ENCODE measurements at places on chromosomes 6 and 20.

- no peak for DNase-seq
Observed at GRCh38 chr6:148611213-148611612, 135.6 kb upstream of the UST start.

- no peak for DNase-seq
Observed at GRCh38 chr20:38559764-38560163, 21.2 kb upstream of the ADIG start.

DNA sequence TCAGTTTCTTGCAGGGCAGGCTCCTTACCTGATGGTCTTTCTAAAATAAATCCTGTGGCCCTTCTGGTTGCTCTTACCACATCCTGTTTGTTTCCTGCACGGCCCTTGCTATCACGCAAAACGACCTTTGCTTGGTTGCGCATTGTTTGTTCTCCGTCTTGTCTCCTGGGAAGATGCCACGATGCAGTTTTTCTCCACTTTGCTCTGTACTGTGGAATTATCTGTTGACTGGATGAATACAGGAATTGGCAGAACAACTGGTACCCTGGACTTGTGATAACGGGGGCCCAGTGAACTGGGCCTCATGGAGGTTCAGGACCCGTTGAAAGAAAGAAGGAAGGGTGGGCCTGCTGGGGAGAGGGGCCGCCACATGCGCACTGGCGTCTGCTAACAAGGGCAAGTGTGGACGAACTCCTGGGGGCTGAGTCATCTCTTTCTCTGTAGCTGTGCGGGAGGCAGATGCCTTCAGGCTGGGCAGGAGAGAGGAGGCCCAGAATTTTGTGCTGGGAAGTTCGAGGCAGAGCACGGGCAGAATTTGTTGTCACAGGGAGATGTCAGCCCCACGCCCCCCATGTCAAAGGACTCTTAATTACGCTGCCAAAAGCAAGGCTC is 139.9 kb downstream of the BMP7 start:
- no peak for DNase-seq

GRCh38 chr6:89689732-89690131 is 51.2 kb upstream of the LYRM2 start:
- DNase-seq, result no peak

DNA sequence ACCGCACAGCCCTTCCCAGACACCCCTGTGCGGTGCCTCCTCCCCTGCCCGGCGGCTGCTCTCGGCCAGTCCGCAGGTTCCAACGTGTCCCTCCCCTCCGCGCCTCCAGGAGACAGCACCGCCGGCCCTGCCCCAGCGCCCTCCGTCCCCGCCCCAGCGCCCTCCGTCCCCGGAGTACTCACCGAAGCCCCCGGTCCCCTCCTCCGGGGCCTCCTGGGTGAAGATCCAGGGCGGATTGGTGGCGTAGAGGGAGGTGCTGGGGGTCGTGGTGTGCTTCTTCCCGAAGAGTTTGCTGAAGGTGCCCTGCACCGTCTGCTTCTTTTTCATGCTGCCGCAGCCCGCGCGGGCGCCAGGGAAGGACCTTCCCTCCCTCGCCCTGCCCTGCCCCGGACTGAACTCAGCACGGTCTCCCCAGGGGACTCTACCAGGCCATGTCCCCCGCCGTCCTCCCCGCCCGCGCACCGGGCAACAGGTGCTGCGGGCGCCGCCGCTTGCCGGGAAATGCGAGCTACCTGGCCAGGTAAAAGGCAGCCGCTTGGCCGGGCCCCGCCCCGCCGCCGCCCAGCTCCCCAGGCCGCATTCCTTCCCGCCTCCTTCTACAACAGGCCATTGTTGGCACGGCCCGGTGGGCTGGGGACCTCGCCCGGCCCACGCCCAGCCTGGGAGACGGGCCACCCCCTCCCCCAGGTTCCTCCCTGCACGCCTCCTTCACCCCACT is at the start of gene C6orf132:
Gene C6orf132, minus strand, starts transcription at position 503 of the 718 bp plus-strand sequence. Its CDS starts 176 bp downstream, at position 327.
- DNase-seq, result no peak

Measured in stimulated activated CD8-positive, alpha-beta memory T cell treated with anti-CD3 and anti-CD28 coated beads, Interleukin-4, amount 100 ng/mL, for 1 hour (primary cell).